ENCODE measurements at places on chromosomes 2 and 18.

- H3K4me1 ChIP-seq: no peaks in the 10 kb centered on the region
- DNase-seq: no peak
- no peak overlapping the region for H3K27ac ChIP-seq
- H3K4me3 ChIP-seq: no peak overlapping the region
Measured at GRCh38 chr2:100940766-100941645, 61.1 kb upstream of the RPL31 start.

DNA sequence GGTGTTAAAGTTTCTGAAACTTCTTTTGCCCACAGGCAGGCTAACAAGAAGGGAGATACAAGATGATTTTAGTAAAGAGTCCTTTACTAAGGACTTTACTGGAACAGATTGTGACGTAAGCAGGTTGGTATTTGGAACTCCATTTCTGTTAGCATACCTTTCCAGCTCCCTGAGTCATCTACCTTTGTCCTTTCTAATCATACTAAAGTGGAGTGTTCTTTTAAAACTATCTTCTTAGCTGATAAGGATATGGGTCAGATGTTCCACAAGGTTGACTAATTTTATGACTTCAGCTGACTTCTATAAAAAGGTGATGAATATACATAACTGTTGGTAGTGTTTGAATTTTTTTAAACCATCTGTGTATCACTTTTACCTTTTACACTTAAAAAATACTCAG, 21.1 kb downstream of the UGP2 start:
- no peak overlapping the region for H3K27ac ChIP-seq
- no peak overlapping the region for H3K4me3 ChIP-seq
- no peak for DNase-seq

- no peaks in the 10 kb centered on the region for H3K36me3 ChIP-seq
- no peak for DNase-seq
- no peaks in the 10 kb centered on the region for H3K27me3 ChIP-seq
- no peaks in the 10 kb centered on the region for H3K4me1 ChIP-seq
- no peak overlapping the region for H3K27ac ChIP-seq
Measured at GRCh38 chr2:121205321-121205942, 79.6 kb downstream of the TFCP2L1 start.

DNA sequence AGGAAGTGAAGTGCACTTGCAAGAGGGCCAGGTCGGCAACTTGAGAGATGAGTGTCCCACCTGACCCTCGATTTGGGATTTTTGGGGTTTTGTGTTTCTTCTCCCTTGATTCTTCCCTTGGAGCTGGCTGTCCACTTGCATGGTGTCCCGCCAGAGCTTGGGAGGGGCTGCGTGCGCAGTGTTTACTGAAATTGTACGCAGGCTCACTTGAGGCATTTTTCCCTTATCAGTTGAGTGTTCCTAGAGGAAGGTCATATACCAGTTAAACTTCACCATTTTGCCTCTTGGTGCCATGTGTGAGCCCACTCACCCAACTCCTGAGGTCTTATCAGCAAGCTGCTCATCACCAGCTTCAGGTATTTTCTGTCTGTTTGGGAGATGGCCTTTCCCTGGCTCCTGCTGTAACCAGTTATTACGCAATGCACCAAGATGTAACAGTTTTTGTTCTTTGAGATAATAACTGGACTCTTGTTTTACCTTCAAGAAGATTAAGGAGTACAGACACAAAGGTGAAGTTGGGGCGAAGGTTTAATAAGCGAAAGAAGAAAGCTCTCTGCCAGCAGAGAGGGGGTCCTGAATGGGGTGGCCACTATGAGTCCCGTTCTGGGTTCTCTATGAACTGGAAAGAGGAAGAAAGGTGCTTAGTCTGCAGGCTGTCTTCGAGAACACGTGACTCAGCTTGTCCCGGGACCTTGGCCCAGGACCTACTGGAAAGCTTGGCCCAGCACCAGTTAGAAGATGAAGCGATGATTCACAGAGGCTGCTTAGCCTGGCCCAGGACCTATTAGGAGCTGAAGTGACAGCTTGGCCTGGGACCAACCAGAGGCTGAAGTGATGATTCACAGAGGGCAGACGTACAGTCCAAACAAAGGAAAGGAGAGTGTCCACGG, 21.5 kb upstream of the TXNL4A start:
- DNase-seq: no peak
- no peak overlapping the region for H3K4me3 ChIP-seq
- no peak overlapping the region for H3K27ac ChIP-seq
- H3K27me3 ChIP-seq: no peaks in the 10 kb centered on the region
- no peaks in the 10 kb centered on the region for H3K36me3 ChIP-seq

DNA sequence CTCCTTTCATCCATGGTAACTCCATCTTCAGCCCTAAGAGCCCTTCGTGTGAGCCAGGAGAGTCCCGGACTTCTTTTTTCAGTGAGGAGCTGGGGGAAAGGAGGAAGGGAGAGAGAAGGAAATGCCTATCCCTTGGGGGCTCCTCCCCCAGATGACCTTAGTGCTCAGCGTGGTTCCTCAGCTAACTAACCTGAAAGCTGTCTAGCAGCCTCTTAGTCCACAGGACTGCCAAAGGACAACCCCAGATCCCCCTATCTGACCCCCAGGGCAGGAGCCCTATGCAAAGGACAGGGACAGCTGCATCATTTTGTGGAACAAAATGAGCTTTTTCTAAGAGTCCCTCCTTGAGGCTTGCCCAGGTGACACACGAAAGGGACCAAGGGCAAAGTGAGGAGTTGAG, 7.9 kb downstream of the SPR start:
- no peak overlapping the region for H3K4me3 ChIP-seq
- H3K27ac ChIP-seq: no peak overlapping the region
- H3K4me1 ChIP-seq: peaks cover 9% of the 10 kb centered on the region

- DNase-seq: no peak
- H3K36me3 ChIP-seq: no peaks in the 10 kb centered on the region
- H3K4me1 ChIP-seq: no peaks in the 10 kb centered on the region
- no peaks in the 10 kb centered on the region for H3K27me3 ChIP-seq
- H3K4me3 ChIP-seq: no peak overlapping the region
Measured at GRCh38 chr2:3958969-3959368, 255.6 kb downstream of the DCDC2C start.

GRCh38 chr2:37711831-37712230, 40.4 kb upstream of the CDC42EP3 start:
- H3K4me1 ChIP-seq: no peaks in the 10 kb centered on the region
- H3K27ac ChIP-seq: no peak overlapping the region
- no peaks in the 10 kb centered on the region for H3K27me3 ChIP-seq
- H3K4me3 ChIP-seq: no peak overlapping the region
- no peak for DNase-seq

GRCh38 chr18:75261430-75262223, 51.0 kb downstream of the TSHZ1 start:
- no peak overlapping the region for H3K4me3 ChIP-seq
- H3K4me1 ChIP-seq: no peaks in the 10 kb centered on the region
- H3K27ac ChIP-seq: no peak overlapping the region
- H3K36me3 ChIP-seq: no peaks in the 10 kb centered on the region
- DNase-seq: no peak
- no peaks in the 10 kb centered on the region for H3K27me3 ChIP-seq

GRCh38 chr2:9288233-9288632, 81.6 kb downstream of the ASAP2 start:
- no peak overlapping the region for H3K4me3 ChIP-seq
- no peak for DNase-seq
- no peak overlapping the region for H3K27ac ChIP-seq
- H3K4me1 ChIP-seq: peaks cover 2% of the 10 kb centered on the region

DNA sequence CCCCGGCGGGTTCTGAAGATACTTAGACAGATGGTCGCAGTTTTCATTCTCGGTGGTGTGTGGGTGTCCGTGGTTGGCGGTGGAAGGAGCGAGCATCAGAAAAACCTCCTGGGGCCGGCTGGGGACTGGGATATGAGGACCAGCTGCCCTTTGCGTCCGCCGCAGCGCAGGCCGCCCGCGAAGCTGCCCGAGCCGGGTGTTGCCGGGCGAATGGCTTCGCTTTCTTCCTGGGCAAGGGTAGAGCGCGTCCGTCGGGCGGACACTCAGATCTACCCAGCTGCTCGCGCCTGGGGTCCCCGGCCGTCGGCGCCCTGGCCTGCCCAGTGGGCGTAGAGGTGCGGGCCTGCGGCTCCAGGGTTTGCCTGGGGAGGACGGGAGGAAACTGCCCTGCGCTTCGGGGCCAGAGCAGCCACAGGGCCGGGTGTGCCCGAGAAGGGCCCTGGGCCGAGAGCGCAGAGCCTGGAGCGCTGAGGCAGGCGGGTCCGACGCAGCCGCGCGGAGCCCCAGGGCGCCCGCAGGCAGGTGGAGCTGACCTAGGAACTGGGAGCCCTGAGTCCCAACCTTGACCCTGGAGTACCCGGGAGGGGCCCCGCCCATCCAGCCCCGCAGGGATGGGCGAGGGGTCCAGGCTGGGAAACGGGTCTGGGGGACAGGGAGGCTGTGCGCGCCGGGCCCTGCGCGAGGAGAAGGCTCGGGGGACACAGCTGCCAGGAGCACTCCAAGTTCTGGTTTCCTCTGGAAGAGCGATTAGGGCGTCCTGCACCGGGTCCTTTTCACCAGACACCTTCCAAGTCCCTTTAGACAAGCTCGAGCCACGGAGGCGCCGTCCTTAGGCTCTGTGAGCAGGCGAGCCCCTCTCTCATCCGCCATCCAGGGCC, 1.3 kb downstream of the TWIST2 start:
- H3K27me3 ChIP-seq: peaks cover 33% of the 10 kb centered on the region
- H3K4me3 ChIP-seq: peak overlapping the region; percentile 26
- peak; percentile 69 for DNase-seq
- H3K4me1 ChIP-seq: peaks cover 2% of the 10 kb centered on the region

- DNase-seq: peak; percentile 76
- H3K27ac ChIP-seq: peak within 1 kb of the TSS; percentile 65
- no peaks in the 10 kb centered on the region for H3K27me3 ChIP-seq
- no peaks in the 10 kb centered on the region for H3K36me3 ChIP-seq
Measured at GRCh38 chr2:37671009-37671815, at the start of gene CDC42EP3. Gene CDC42EP3, minus strand, starts transcription at chr2:37671642. Its CDS starts 25,055 bp downstream, at chr2:37646587.

DNA sequence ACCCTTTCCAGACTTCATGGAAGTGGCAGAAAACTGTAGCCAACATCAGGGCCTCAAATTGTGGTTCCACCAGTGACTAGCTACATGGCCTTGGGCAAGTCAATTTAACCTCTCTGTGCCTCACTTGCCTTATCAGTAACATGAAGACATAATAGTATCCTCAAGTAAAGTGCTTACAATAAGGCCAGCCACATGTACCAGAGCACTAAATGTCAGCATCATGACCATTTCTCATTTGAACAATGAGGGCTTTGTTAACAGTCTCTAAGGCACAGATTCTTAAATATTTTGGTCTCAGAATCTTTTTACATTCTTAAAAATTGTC, 5.8 kb upstream of the KCMF1 start:
- H3K36me3 ChIP-seq: peaks cover 32% of the 10 kb centered on the region
- no peak overlapping the region for H3K27ac ChIP-seq

DNA sequence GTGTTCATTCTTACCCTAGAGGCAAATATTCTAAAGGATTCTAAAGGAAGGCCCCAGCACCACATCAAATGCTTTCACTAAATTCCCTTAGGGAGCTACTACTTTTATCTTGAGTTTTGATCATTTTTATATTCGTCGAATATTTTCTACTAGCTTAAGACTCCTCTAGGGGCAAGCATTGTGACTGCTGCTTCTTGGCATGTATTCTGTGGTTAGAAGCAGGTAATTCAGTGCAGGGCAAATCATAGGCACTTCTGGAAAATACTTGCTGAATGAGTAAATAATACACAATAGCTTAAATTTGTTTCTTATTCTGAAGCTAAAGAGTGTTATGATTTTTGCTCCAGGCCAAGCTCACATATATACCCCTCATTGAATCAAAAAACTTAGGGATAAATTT, 136.4 kb downstream of the LRP2 start:
- DNase-seq: no peak
- H3K27ac ChIP-seq: no peak overlapping the region
- no peaks in the 10 kb centered on the region for H3K27me3 ChIP-seq
- H3K4me3 ChIP-seq: no peak overlapping the region
